ENCODE measurements at places on chromosomes 7 and 10.

GRCh38 chr7:19969859-19970493 lies 196.6 kb upstream of the TMEM196 start:
- no peak for DNase-seq

GRCh38 chr7:46168671-46169383 lies 247.8 kb upstream of the IGFBP3 start:
- DNase-seq: no peak

DNA sequence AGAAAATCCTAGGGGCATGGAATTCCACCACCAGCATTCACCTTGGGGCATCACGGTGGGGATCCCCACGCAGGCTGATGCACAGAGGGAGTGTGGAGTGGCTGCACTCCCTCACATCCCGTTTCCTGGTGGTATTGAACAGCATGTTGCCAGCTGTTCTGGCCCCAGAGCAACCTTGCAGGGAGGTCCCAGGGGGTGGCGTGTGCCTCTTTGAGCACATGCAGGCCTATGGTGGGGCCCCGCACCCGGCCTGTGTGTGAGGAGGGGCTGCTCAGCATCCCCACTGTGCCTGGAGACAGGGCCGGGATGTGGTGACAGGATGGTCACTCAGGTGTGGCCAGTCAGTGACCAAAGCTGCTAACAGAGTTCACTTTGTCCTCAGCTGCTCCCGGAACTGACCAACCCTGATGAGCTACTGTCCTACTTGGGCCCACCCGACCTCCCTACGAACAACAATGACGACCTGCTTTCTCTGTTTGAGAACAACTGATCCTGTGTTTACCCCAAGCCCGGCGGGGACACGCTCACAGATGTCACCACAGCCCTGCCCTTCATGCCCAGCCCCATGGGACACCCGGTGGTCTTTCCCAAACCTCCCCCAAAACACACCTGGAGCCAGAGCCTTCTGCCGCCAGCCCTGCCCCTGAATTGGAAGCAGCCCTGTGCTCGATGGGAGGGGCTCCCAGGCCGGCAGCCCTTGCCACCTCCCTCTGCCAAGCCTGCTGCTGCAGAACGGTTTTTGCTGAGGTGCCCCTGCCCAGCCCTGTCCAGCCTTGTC lies 18.7 kb downstream of the ZMIZ2 start:
- no peak for DNase-seq

GRCh38 chr10:93293999-93294398 lies 188.1 kb downstream of the MYOF start:
- DNase-seq: no peak

- DNase-seq: peak; percentile 66
Observed at GRCh38 chr7:149126662-149127266, 640 bp upstream of the ZNF425 start.

DNA sequence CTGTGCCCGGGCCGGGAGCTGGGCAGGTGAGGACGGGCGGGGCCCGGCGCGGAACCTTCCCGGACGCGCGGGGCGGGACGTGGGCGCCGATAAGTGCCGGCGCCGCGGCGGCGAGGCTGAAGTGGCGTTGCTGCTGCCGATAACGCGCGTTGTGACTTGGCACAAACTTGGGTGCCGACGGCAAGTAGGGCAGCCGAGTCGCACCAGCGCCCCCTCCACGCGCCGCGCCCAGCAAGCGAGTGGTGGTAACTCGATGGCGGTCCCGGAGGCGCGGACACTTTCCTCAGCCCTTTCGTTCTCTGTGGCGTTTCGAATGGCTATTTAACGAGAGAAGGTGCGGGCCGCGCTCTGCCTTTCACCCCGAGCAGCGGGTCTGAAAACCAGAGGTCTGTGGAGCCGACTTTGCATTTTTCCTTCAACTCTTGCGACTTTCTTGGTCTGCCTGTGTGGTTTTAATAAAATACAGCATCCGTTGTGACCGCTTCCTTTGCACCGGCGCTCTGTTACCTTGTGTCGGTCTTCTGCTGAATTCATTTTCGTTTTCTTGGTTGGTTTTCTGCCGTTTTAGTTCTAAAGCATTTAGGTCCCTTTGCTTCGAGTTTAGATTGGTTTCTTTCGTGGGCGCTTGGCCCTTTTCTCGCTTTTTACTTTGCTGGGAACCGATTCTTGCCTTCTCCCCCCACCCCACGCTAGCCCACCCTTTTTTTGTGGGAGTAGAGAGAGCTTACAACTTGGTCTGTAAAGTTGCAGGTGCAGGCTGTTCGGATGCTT lies 701 bp downstream of the STK17A start:
- DNase-seq: peak; percentile 75

DNA sequence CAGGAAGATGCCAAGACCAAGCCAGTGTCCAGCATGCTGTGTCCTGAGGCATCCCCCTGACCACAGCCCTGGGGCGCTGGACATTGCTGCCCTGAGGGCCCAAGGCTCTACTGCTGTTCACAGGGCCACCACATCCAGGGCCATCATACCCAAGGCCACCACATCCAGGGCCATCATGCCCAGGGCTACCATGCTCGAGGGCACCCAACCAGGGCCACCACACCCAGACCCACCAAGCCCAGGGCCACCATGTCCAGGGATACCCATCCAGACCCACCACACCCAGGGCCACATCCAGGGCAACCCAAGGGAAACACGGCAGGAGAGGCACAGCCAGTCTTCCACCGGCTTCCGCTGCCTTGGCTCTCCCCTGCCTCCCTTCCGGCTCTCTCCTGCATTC lies 17.1 kb downstream of the STK32C start:
- DNase-seq: no peak

DNA sequence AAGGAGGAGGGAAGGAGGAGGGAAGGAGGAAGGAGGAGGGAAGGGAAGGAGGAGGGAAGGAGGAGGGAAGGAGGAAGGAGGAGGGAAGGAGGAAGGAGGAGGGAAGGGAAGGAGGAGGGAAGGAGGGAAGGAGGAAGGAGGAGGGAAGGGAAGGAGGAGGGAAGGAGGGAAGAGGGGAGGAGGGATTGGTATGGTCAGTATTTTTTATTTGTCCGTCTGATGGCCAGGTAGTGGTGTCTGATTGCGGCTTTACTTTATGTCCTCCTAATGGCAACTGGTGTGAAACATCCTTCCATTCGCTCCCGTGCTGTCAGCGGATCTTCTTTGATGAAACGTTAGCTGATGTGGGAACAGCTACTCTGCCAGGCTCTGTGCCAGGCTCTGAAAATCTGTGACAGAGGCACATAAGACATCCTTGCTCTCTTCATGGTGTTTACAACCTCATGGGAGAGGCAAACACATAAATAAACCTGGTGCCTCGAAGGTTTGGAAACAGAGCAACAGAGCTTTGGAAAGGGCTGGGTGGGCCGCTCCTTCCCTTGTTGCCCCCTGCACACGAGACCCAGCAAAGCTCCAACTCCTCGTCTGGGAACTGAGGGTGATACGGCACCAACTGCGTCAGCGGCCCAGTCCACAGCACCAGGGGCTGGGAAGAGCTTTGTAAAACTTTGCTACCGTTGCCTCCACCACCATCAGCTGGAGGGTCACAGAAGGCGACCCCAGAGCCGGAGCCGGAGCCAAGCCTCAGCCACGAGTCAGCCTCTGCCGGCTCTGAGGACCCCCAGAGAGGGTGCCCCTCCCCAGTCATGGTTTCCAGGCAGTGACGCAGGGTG lies 40.3 kb downstream of the PDGFA start:
- DNase-seq: no peak

DNA sequence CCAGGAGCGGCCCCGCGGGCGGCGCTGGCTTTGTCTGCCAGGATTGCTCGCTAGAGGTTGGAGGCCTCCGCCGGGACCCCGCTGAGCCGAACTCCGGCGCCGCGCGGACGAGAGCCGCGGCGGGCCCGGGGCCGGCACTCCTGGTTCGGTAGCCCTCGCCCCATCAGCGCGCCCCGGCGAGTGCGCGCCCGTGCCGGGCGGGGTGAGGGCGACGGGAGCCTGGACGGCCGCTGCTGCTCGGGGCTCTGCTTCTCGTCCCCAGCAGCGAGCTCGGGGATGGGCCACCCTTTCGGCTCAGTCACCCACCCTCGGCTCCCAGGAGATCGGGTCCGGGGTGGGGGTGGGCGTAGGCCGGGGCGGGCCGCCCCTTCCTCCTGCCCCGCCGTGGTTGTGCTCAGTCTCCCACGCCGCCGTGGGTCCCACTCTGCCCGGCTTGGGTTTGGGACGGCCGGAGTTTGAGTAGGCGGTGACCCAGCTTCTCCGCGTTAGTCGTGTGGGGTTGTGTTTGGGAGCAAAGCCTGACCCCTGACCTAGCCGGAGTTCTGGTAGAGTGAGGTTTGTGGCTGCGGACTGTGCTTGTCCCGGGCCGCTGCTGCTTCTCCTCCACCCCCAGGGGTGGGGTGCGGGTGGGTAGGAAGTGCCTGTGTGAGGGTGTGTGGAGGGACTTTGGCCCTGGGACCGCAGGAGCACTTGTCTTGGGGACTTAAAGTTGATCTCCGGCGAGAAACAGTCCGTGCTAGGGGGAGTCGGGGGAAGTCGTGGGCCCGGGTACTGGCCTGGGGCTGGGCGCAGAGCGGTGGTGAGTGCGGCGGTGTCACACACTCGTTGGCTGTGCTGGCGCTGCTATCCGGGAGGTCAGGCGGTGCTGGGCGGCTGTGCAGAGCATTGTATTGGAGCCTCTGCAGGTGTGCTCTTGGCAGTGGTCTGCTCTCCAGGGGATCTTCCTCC lies 677 bp downstream of the TSPAN14 start:
- peak; percentile 55 for DNase-seq

- DNase-seq: no peak
Observed at GRCh38 chr7:40297741-40298311, 163.0 kb downstream of the SUGCT start.

GRCh38 chr7:36301914-36302771 lies 87.5 kb upstream of the ANLN start:
- DNase-seq: no peak

GRCh38 chr7:85426487-85426960 lies 239.7 kb upstream of the SEMA3D start:
- DNase-seq: no peak
